Fibroblast of lung (primary cell): ENCODE measurements at places on chromosomes 3 and 15. TPM values are rescaled to one million over a fixed set of nuclear protein-coding genes. Genes with fewer than 3 reads are reported as not detected.

The CCNB2 gene
- 1.5 and 19.3 TPM in 2 replicates for total RNA-seq

- DNase-seq, result no peak
Measured at GRCh38 chr3:69209413-69209812, 87.0 kb upstream of the LMOD3 start.

DNA sequence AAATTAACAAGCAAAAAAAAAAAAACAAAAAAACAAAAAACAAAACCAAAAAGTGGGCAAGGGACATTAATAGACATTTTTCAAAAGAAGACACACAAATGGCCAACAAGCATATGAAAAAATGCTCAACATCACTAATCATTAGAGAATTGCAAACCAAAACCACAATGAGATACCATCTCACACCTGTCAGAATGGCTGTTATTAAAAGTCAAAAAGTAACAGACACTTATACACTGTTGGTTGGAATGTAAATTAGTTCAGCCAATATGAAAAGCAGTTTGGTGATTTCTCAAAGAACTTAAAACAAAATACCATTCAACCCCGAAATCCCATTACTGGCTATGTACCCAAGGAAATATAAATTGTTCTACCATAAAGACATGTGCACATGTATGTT is 222.4 kb upstream of the CD96 start:
- no peak for DNase-seq

The PLD1 gene
- 8.2 and 18.8 TPM in 2 replicates for total RNA-seq

- no peak for DNase-seq
Measured at GRCh38 chr15:68380456-68380855, 51.5 kb downstream of the ITGA11 start.

The PRR20G gene
- not detected in 2 replicates for total RNA-seq

- peak; percentile 2 for DNase-seq
Measured at GRCh38 chr15:76930831-76931396, 635 bp upstream of the RCN2 start.

DNA sequence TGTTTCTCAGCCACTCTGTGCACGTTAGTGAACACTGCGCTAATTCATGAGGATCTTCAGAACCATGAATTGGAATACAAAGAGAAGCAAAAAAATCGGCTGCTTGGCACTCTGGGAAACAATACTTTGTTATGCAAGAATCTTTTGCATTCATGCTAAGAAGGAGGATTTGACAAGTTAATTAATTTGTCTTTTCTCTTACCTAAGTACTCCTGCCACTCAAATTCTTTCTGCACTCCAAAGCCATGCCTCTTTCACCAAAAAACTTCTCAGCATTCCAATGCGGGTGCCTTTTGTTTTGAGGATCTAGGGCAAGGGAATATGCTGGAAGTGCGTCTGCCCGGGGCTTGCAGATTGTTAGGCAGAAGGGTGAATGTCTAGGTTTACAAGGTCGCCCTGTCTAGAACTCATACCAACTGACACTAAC is 11.3 kb upstream of the KAT2B start:
- DNase-seq, result no peak

- DNase-seq, result peak; percentile 57
Measured at GRCh38 chr3:98730338-98730737, 32.8 kb upstream of the ST3GAL6 start.

GRCh38 chr15:65094294-65094995 is 17.9 kb downstream of the KBTBD13 start:
- DNase-seq, result no peak

The PYGO1 gene
- 7.7 and 10.1 TPM in 2 replicates for total RNA-seq

DNA sequence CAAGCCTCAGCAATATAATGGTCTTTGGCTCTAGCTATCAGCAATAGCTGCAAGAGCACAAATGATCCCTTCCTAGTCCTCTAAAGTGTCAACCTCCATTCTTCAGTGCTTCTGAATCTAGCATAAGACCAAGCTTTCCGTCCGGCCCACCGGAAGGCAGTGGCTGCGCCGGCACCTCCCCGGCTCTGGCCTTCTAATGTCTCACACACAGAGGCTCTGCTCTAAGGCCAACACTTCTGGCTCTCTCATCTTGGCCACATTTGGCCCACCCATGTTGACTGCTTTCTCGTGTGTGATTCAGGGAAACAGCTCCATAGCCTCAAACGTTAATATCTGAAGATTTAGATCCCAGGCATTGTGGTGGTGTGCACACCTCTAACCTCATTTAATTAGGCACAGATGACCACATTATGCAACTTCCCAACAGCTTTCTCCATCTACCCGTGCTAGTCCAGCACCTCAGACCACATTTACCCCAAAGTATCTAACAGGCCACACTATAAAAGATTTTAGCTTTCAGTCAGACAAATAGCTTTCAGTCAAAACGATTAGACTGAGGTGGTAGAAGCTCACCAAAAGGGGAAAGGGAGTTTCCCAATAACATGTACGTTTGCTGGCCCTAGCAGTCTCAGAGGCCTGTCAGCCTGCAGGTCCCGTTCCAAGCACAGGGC is 19.3 kb downstream of the SLC51A start:
- DNase-seq, result no peak

DNA sequence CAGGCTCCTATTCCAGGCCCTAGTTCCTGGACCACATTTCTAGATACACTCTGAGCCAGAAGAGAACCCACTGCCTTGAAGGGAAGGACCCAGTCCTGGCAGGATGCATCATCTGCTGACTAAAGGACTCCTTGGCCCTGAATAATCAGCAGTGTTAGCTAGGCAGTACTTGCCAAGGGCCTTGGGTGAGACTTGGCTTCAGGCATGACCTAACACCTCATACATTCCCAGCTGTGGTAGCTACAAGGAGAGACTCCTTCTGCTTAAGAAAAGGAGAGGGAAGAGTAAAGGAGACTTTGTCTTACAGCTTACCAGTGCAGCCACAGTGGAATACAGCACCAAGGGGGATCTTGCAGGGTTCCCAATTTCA is 26.4 kb downstream of the PEAK1 start:
- DNase-seq, result peak; percentile 60

DNA sequence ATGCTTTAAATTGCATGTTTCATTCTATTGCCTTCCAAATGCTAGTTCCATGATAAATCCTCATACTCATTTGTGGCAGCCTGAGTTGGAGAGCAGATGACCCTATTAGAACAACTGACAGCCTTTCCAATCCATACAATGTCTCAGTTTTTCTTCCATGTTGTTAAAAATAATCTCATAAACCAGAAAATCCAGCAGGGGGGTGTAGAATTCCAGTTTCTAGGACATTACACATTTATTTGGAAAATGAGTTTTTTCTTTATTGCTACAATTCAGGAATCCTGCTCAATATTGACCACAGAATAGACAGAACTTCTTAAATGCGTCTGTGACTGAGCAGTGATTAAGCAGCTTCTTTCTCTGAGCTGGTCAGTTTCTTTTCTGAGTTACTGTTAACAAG is 174.2 kb upstream of the ATP10A start:
- DNase-seq, result no peak

The VILL gene
- 6.7 and 9.4 TPM in 2 replicates for total RNA-seq

The WDR72 gene
- total RNA-seq, result not detected in 2 replicates

The LRRC31 gene
- total RNA-seq, result not detected in 2 replicates

GRCh38 chr15:86540840-86541467 is 461.3 kb downstream of the AGBL1 start:
- DNase-seq, result no peak

- DNase-seq, result peak; percentile 7
Measured at GRCh38 chr3:30826531-30826942, 67.9 kb downstream of the GADL1 start.

DNA sequence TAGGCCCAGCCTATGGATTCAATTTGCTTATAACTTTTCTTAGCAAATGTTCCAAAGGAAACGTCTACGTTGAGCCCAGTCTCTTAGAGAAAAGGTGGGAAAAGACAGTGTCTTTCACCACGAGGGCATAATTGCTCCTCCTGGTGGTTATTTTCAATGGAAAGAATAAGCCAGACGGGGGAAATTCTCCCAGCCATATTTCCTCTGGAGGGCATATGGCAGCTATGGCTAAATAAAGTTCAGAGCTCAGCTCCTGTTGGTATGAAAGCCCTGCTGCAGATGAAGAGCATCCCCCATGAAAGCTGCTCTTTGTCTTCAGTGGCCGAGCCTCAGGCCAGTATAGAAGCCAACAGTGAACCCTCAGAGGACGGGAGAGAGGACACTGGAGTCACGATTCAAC is 297.9 kb downstream of the RYR3 start:
- no peak for DNase-seq

The SNTN gene
- total RNA-seq, result not detected in 2 replicates
